Hepatic stellate cell (primary cell): ENCODE measurements at places on chromosomes 2 and 18.

GRCh38 chr2:128469203-128469602 lies 150.5 kb upstream of the HS6ST1 start:
- DNase-seq = no peak

- no peak for DNase-seq
Measured at GRCh38 chr18:5582849-5583681, 39.3 kb upstream of the EPB41L3 start.

DNA sequence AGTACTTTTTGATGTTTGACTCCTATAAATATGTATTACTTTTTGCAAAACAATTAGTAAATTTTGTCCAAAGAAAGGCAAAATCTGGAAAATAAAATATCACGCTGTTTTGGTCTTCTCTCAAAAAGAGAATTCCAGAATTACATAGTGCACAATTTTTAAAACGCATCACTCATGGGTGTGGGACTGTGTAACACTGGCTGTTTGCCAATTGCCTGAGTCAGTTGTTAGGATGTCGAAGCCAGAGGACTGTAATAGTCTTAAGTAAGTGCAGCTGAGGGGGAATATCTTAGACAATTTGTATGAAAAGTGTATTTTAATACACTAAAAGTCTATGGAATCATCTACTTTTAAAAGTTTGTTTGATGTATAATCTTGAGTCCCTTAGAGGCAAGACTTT lies 24.1 kb upstream of the EPHA4 start:
- no peak for DNase-seq

- DNase-seq = peak; percentile 28
Measured at GRCh38 chr2:234593636-234594035, 96.8 kb upstream of the ARL4C start.

DNA sequence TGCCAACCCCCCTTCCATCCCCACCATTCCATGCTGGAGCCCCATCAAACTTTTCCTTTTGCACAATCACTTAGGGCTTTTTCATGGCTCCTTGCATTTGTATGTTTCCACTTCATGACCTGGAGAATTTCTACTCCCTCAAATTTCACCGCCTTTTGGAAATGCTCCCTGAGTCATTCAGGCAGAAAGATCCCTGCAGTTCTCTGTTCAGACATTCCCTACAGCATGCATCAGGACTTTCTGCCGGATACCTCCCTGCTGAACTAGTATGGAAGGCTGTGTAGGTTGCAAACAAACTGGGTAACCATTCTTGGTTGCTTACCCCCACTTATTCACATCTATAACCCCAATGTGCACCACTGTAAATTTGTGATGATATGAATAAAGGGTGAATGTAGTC lies 389.6 kb upstream of the CELF4 start:
- no peak for DNase-seq

DNA sequence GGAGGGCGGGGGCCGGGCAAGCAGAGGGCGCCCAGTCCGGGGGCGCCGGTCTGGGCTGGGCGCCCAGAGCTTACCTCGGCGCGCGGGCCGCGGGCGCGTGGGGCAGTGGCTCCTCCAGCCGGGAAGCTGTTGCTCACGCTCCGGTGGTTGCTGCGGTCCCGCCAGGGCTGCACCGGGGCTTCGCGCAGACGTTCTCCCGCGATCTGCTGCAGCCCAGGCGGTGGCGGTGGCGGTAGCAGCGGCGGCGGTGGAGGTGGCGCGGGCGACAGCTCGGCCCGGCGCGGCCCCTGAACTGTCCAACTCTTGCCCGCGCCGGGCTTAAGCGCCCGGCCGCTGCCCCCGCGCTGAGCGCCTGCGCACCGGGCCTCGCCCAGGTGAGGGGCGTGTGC lies 391 bp downstream of the ZNF385B start:
- peak; percentile 17 for DNase-seq

GRCh38 chr2:19742872-19743271 lies 158.9 kb downstream of the TTC32 start:
- DNase-seq = no peak

DNA sequence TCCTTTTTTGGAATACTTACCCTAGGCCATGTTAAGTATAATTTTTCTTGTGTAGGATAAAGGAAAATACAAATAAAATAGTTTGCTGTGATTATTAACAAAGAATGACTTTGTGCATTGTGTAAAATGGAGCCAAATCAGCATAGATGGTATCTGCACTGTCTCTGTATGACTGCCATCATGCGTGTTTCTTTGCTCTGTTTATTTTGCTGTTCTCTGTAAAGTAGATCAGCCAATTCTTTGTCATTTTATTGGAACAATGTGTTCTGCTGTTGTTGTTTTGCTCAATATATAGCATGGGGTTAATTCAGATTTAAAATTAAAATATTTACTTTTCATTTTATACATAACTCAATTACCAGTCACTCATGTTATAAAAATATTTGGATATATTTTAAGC lies 181.3 kb upstream of the UBE2E3 start:
- DNase-seq = no peak

- DNase-seq = no peak
Measured at GRCh38 chr18:45339810-45340550, 275.3 kb upstream of the SLC14A2 start.

DNA sequence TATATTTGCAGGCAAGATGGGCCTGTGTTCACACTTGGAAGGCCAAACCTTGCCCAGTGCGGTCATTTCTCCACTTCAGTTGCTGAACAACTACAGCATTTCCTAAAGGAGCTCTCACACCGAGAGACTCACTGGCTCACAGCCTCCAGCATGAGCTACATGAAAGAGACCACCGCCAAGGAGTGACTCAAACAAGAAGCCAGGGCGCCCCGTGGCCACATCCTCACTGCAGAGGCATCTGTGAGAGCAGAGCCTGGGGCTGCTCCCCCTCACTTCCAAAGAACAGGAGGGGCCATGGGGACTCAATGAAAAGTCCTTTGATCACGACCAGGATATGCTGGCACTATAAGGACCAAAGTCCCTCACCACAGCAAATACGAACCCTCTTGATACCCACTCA lies 50.0 kb downstream of the TMEM163 start:
- DNase-seq = no peak

- no peak for DNase-seq
Measured at GRCh38 chr18:37400802-37401201, 164.8 kb downstream of the CELF4 start.

- DNase-seq = no peak
Measured at GRCh38 chr2:99863236-99863902, 279.0 kb downstream of the AFF3 start.

DNA sequence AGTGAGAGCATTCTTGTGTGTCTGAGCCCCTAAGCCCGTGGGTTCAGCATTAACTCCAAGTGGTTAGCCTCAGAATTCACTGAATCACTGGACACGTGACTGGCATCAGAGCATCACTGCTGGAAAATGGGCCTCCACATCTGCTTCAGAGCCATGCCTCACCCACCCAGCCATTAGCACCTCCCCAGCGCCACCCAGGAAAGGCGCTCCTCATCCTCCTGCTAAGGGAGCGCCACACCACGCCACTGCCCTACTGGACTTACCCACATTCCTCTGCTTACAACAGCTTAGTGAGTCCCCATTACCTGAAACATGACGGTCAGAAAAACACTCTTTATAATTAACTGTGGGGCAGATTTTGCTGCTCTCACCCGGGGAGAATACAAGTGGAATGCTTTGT lies 442.6 kb upstream of the MYT1L start:
- no peak for DNase-seq

DNA sequence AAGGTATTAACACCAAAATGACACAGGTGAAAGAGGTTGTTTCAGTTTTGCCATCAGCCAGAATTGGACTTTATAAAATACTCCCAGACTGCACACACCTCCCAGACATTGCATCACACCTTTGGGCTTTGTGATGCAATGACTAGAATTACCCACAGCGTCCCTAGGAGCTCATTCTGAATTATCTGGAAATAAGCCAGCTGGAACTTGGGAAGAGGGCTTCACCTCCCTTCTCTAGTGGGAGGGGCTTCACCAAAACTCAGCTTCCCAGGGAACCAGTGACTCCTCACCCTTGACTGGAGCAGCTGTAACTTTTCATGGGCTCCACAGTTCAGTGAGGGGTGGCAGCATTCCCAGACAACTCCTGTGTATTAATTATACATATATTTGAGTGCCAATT lies 83.1 kb upstream of the BZW1 start:
- no peak for DNase-seq

DNA sequence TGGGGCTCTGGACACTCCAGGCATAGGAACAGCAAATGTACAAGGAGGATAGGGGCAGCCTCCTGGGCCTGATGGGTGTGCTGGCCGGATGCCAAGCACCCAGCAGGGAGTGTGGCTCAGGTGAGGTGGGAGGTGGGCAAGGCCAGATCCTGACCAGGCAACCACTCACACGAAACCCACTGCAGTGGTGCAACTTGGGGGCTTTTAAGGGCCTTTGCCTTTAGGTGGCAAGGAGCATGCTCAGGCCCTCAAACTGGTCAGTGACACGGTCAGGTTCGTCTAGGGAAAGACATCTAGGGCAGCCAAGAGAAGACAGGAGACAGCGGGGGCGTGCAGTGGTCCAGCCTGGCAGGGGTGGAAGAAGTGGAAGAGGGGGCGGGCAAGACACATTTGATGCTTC lies 18.4 kb upstream of the TEX51 start:
- DNase-seq = no peak

- no peak for DNase-seq
Measured at GRCh38 chr2:137255990-137256389, 490.6 kb downstream of the THSD7B start.

GRCh38 chr2:20050104-20050645 lies 1.3 kb downstream of the LAPTM4A start:
- no peak for DNase-seq

GRCh38 chr2:1606046-1606400 lies 138.3 kb downstream of the PXDN start:
- no peak for DNase-seq

DNA sequence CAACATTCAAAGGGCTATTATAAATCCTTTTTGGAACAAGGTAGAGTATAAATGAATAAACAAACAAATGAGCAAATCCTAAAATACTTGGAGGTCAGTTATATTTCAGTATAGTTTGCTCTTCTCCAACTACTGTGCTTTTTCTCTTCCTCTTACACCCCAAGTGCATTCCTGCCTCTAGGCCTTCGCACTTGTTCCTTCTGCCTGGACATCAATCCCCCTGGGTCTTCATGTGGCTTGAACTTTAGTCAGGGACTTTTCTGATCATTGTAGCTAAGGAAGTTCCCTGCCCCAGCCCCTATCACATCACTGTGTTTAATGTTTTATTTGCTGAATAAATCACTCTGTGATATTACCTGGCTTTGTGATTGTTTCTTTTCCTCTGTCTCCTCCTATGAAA lies 418.2 kb upstream of the HNRNPA3 start:
- no peak for DNase-seq

DNA sequence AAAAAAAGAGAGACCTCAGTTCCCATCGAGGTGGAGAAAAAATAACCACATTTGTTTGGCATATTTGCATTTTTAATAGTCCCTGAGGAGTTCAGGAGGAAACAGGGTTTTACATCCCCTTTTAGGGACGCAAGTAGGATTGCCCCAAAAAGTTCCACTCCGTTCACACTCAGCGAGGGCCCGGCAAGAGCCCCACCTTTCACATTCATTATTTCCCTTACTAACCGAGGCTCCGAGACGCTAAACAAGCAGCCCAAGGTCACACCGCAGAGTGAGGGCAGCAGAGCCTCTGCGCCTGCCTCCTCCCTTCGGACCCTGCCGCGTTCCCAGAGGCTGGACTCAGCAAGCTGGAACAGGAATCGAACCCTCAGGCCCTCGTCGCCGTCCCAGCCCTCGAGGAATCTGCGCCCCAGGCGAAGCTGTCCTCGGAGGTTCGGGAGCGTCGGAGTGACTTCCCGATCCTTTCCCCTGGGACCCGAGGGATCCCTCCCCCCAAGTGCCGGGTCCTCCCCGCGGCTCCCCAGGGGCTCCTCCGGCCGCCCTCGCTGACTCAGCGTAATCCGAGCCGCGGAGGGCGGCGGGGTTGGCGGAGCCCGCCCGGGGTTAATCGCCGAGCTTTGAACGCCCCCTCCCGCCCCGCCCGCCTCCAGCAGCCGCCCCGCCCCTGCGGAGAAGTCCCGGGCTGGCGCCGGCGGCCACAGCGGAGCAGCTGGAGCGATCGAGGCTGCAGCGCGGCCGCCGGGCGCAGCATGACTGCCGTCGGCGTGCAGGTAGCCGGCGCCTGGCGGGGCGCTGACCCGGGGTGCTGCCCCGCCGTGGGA lies at the start of gene TMEM37:
TSS of gene TMEM37 (plus strand) at position 700 of the 821 bp plus-strand sequence. CDS start at position 750, 50 bp downstream.
- DNase-seq = peak; percentile 64

DNA sequence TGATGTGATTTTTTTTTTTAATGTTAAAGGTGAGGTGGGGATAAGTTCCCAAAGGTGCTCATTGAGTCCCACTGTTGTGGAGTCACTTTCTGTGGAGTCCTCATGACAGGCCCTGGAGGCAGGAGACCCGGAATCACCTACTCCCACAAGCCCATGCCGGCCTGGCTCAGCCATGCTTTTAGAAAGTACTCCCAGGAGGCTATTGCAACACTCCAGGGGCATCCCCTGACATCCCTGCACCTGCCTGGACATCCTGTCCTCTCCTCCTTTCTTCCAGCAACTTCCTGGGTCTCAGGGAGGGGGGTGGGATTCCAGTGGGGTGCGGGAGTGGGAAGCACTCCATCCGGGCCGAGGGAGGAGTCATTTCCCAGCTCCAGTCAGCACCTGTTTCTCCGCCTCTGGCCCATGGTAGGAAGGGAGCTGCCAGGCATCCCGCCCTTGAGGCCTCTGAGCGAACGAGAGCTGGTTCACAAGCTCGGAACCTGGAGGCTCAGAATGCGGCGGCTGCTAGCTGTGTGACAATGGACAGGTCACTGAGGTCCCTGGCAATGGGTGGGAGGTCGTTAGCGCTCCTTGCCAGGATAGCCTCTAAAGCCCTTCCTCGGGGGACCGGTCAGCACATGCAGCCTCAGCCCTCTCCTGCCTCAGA lies 163.9 kb upstream of the ID2 start:
- DNase-seq = no peak

- no peak for DNase-seq
Measured at GRCh38 chr2:36339607-36340218, 15.9 kb upstream of the CRIM1 start.

- DNase-seq = no peak
Measured at GRCh38 chr18:67421651-67422050, 94.9 kb downstream of the DSEL start.

GRCh38 chr18:58069721-58070292 lies 25.8 kb downstream of the NEDD4L start:
- DNase-seq = no peak

- DNase-seq = no peak
Measured at GRCh38 chr2:169302364-169302763, 60.0 kb downstream of the LRP2 start.

- DNase-seq = no peak
Measured at GRCh38 chr2:182245963-182246362, 180.9 kb downstream of the PDE1A start.

GRCh38 chr2:42792583-42793333 lies at the start of gene HAAO:
Gene HAAO (minus strand): TSS chr2:42792583. CDS start chr2:42792536, 47 bp downstream.
- peak; percentile 52 for DNase-seq

DNA sequence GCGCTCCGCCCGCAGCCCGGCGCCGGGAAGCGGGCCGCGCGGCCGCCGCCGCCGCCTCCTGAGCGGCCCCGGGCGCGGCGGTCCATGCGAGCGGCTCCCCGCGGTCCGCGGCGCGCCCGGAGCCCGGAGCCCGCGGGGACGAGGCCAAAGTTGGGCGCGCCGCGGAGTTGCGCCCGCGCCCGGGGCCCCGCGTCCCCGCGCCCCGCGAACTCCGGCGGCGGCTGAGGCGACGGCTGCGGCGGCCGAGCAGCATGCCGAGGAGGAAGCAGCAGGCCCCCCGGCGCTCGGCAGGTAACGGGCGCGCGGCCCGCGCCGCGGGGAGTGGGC lies 992 bp downstream of the TSHZ1 start:
- DNase-seq = peak; percentile 19
